ENCODE measurements at places on chromosomes 4 and X.

- no peak for DNase-seq
Measured at GRCh38 chrX:112645774-112646173, 34.0 kb downstream of the LHFPL1 start.

GRCh38 chrX:138791551-138791950 lies 80.0 kb upstream of the FGF13 start:
- DNase-seq = peak; percentile 74

- DNase-seq = no peak
Measured at GRCh38 chr4:8244001-8244757, 25.4 kb upstream of the HTRA3 start.

DNA sequence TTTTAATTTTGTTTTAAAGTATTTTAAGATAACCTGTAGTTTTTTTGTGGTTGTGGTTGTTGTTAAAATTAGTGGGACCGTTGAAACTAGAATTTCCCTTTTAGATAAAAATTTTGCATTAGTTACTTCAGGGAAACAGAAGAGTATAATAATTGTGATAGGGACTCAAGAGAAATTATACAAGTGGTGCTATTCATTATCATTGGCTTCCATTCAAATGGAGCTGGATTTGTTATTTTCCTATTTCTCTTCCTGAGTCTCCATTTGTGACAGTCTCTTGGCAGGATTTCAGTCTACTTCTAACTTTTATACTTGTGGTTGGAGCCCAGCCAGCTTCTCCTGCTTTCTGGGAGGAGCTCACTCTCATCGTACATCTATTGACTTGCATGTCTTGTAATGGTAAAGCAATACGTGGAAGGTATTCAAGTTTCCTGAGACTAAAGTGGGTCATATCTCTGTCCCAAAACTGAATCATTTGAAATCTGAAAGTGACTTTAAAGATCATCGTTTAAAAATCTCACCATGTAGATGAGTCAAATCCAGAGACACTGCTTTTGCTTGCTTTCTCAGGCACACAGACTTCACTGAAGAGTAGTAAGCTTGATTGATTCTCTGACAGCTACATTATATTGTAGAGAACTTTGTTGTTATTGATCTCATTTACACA lies 155.8 kb downstream of the RPA4 start:
- DNase-seq = peak; percentile 40

GRCh38 chr4:24968278-24968677 lies 55.4 kb upstream of the CCDC149 start:
- DNase-seq = no peak
